ENCODE measurements at places on chromosomes 6 and 20. TPM values are rescaled to one million over a fixed set of nuclear protein-coding genes. Genes with fewer than 3 reads are reported as not detected.

DNA sequence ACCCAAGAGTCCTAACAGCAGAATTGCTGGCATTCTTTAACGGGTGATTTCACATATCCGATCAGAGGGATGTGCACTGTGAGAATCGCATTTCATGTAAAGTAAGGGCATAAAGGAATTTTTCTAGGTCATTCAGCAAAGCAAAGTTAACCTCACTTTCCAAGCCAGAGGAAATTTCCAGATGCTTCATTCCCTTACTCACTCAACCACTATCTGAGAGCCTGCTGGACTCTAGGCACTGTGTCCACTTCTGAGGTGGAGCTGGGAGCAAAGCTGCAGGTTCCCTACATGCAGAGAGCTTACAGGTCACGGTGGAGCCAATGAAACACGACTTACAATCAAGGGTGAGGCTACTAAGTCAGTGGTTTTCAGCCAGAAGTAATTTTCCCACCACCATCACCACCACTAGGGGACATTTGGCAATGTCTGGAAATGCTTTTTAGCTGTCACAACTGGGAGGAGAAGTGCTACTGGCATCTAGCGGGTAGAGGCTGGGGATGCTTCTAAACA, 34.5 kb upstream of the TSHZ2 start:
- DNase-seq = no peak

DNA sequence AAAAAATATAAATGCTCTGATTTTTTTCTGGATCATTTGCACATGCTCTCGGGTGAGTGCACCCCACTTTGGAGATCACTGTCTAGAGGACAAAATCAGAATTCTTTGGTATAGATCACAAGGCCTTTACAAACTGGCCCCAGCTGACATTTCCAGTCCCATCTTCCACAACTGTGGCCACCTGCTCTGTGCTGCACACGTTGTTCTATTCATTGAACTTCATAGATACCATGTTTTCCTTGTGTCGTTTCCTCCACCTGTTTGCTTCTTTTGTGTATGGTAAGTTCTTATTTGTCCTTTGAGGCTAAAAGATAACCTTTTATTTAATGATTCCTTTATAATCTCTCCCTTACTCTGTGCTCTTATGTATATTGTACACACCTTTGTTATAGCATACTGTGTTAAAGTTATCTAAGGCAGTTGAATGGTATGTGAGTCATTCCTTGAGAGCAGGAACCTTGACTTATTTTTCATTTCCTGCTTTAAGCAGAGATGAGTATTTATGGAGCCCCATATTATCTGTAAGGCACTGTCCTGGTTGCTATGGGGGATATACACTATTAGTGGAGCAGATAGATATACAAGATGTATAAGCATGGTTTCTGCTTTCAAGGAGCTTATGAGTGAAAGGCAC, 12.0 kb upstream of the SLC17A5 start:
- DNase-seq = no peak

DNA sequence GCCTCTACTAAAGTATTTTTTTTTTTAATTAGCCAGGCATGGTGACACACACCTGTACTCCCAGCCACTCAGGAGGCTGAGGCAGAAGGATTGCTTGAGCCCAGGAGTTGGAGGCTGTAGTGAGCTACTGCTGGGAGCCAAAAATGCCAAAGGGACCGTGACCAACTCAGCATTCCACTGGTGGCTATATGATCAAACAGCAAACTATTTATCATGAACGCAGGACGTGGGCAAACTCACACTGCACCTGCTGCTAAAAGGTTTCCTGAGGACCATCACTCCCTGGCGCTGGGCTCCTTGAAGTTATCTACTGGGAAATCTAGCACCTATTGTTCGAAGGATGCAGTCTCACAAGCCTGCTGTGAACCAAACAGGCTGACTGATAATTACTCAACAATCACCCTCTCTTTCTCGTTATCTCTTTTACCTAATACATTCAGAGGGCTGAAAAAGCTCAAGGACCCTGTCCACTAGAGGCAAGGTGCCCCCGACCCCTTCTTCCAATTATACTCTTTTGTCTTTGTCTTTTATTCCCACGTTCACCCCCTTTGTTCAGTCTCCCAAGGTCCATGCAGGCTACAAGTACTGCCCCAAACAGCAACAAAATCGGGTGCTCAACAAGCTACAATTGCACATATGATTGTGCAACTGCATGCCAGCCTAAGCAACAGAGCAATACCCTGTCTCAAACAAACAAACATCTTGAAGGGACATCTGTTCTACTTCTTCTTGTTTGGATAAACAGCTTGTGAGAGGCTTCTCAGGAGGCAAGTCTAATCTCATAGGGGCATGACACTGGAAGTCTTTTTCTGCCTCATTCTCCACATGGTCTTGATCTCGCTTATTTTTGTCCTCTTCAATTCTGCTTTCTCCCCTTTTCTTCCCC, 47.7 kb upstream of the PLN start:
- no peak for DNase-seq

DNA sequence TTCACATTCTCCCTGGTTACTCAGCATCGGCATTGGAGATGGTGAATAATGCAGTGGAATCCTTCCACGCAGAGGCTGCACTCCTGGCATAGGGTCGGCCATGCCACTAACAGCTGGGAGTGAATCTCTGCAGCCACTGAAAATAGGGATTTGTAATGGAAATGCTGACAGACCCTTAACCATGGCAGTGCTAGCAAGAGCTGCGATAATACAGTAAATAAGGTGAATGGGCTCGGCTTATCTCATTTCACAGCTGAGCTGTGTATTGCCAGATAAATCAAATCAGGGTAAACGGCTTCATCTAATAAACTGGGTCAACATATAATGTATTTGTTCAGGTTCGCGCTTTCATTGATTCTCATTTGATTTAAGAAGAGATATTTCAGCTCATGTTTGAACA, 156.8 kb downstream of the SLC35B3 start:
- no peak for DNase-seq

DNA sequence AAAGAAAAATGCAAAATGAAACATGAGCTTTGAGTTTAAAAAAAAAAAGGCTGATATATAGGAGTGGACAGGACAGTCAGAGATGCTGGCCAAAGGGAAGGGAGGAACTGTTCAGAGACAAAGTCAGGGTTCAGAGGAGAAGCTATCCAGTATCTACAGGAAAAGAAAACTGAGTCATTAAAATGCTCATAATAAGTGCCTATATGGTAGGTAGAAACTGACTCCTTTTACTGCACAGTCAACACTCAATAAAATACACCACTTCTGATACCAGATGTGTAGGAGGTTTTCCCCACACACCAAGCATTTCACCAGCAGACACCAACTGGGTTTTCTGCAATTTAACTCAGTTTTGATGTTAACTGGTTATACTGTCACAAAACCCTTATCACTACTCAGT, 32.9 kb downstream of the FRK start:
- DNase-seq = no peak

GRCh38 chr6:114941078-114941477, 598.3 kb upstream of the HS3ST5 start:
- no peak for DNase-seq

DNA sequence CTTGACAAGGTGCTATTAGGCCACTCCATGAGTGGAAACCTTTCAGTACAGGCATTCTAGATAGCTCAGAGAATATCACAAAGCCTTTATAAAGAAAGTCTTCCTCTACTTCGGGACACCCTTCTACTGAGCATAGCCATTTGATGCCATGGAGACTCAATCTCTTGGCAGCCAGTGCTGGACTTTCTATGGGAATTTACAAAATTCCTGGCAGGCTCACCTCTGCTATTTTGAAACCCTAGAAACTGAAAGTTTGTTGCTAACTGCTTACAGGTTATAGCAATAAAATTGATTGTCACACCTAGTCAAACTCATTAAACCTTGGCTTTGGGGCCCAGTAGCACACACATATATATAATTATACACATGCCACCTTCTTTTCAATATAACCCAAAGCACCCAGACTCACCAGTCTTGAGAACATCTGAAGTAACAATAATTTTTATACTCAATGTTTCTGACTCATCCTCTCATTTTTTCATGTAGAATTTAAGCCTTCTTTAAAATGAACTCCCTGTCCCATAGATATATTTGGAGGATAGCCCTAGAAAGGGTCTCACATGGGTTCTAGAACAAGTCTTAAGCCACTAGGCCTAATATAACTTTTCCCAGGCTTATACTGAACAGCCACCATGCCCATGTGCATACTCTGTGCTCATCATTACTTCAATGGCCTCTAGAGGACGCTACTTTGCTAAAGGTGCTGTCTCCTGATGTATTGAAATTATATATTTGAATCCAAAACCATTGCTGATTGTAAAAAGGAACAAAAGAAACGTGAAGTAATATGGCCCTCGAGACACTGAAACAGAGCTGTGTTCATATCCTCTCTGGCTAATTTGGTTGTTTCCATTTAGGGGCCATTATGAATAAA, 368.1 kb upstream of the MARCKS start:
- no peak for DNase-seq

- DNase-seq = no peak
Measured at GRCh38 chr20:1015181-1015580, 13.1 kb upstream of the RSPO4 start.

DNA sequence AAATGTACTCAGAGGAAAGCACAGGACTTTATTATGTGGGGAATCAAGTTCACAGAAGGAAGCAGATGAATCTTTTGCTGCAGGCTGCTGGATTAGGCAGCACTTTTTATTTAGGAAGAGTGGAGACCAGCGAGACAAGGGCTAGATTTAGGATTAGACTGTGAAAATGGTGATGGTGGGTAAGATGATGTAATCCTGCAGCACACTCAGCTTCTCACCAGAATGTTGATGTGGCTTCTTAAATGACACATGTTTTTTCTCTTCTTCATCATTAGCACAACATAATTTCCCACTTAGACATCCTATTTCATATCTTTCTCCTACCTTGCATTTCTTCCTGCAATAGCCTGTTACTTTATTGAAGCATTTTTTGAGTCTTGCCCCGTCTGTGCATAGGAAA, 1.8 kb downstream of the DEFB128 start:
- DNase-seq = no peak

GRCh38 chr6:95660544-95660943, 83.2 kb downstream of the MANEA start:
- DNase-seq = no peak

DNA sequence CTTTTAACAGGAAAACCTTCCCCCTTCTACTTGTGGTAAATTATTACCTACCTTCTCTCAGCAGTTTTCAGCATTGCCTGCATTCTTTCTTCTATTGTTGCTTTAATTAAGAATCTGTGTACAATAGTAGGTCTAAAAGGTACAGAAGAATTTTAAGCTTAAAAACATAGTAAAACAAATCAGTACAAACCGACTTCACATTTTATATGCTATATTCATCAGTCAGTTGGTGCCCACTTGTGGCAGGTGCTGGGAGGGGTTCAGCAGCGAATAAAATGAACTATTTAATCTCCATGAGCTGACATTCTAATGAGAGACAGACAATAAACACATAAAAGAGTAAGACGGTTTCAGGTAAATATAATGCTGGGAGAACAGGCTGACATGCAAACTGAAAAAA, 73.4 kb upstream of the FBXO30 start:
- no peak for DNase-seq

GRCh38 chr20:56861590-56861989, 232.5 kb downstream of the TFAP2C start:
- DNase-seq = no peak

- no peak for DNase-seq
Measured at GRCh38 chr20:20761301-20761700, 48.9 kb upstream of the RALGAPA2 start.

GRCh38 chr6:115594891-115595290, 465.8 kb downstream of the FRK start:
- no peak for DNase-seq

DNA sequence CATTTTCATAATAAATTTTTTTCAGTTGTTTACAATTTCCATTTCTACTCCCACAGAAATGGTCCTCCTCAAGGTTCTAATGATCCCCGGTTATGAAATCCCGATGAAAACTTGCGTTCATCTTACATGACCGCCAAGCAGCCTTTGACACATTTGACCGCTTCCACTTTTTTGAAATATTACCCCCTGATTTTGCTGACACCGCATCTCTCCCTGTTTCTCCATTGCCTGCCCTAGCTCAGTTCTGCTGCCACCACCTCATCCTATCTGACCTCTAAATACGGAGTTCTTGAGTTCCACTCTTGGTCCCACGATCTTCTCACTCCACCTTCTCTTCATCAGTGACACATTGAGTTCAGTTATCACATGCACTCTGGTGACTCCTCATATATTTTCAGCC, 74.1 kb downstream of the SLC35B3 start:
- DNase-seq = no peak

DNA sequence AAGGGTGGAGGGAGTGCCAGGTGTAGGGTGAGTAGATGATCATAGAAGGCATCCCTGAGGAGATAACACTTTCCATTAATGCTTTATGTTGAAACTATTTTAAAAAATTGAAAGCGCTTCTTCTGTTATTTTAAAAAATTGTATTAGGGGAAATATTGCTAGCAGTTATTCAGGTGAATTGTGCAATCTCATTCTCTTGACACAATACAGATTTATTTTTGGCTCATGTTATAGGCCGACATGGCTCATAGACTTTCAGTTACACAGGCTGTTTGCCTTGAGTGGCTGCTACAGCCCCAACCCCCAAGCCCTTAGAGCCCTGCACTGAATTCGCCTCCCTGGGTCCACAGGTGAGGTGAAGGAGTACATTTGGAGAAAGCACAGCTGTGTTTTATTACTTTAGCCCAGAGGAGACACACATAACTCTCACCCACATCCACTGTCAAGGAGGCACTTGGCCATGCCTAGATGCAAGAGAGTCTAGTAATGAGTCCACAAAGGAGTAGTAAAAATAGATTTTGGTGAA, 228.2 kb downstream of the RFPL4B start:
- no peak for DNase-seq

DNA sequence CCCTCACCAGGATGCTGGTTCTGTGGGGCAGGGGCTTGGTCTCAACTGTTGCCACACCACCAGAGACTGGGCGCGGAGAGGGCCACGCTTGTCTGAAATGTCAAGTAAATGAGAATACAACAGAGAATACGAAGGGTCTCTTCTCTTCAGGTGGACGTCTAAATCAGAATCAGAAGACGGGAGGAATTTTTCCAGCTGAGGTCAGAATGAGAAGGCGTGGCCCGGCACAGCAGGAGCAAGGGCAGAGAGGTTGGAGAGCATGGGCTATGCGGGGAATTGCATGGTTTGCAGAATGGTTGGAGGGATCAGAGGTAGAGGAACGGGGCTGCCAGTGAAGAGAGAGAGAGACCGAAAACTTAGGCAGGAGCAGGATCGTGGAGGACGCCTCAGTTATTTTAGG, 337.9 kb downstream of the QKI start:
- no peak for DNase-seq

Gene ARHGAP40
- total RNA-seq = not detected

Gene GJA10
- not detected for total RNA-seq

Gene SMAP1
- 33.7 TPM for total RNA-seq

Gene RAD21L1
- total RNA-seq = not detected

Gene TENT5A
- total RNA-seq = 79.6 TPM

Gene ATF6B
- total RNA-seq = 27.5 TPM

Gene OTOR
- total RNA-seq = not detected

Gene OXT
- not detected for total RNA-seq

Gene ZNF391
- total RNA-seq = 4.1 TPM

Gene BEND6
- 23.6 TPM for total RNA-seq

Gene MDFI
- 0.72 TPM for total RNA-seq

Gene MYL9
- total RNA-seq = 141 TPM

Gene BANF2
- not detected for total RNA-seq

Gene COL11A2
- 1.8 TPM for total RNA-seq

Data from osteoblast (primary cell).